Activated CD8-positive, alpha-beta memory T cell treated with anti-CD3 and anti-CD28 coated beads for 4 hours (primary cell): ENCODE measurements at places on chromosomes 2 and 18.

GRCh38 chr18:46560671-46561045, 96.4 kb downstream of the LOXHD1 start:
- no peak for DNase-seq

- no peak for DNase-seq
Measured at GRCh38 chr2:174568425-174568824, 29.2 kb downstream of the WIPF1 start.

DNA sequence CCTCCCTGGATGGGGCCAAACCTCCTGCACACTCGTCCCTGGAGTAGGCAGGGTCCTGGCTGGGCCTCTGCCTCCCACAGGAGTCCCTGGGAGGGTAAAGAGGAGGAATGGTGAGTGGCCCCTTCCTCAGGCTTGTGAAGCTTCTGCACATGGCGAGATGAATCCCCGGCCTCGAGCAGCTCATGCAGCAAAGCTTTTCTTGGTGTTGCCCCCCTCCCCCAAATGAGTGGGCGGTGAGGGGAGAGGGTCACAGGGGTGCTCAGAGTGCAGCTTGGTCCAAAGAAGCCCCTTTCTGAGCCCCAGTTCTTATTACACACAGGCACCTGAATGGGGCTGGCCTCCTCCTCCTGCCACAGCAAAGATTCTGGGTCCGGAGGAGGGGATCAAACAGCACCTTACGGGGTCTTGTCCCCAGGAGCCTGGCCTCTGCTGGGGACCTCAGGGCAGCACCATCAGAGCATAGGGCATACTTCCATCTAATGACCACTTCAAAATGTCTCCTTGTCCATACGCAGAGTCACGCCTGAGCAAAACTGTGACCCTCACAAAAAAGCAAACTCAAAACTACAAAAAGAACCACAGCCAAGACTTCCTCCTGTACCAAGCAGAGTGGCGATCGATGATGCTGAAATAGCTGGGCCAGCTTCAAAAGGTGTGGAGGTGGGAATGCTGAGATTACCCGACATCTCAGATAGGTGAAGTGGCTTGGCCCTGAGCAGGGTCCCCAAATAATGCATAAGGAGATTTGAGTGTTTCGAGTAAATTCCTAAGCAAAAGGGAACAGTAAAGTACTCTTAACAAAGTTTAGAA, 148.4 kb upstream of the TWIST2 start:
- no peak for DNase-seq

DNA sequence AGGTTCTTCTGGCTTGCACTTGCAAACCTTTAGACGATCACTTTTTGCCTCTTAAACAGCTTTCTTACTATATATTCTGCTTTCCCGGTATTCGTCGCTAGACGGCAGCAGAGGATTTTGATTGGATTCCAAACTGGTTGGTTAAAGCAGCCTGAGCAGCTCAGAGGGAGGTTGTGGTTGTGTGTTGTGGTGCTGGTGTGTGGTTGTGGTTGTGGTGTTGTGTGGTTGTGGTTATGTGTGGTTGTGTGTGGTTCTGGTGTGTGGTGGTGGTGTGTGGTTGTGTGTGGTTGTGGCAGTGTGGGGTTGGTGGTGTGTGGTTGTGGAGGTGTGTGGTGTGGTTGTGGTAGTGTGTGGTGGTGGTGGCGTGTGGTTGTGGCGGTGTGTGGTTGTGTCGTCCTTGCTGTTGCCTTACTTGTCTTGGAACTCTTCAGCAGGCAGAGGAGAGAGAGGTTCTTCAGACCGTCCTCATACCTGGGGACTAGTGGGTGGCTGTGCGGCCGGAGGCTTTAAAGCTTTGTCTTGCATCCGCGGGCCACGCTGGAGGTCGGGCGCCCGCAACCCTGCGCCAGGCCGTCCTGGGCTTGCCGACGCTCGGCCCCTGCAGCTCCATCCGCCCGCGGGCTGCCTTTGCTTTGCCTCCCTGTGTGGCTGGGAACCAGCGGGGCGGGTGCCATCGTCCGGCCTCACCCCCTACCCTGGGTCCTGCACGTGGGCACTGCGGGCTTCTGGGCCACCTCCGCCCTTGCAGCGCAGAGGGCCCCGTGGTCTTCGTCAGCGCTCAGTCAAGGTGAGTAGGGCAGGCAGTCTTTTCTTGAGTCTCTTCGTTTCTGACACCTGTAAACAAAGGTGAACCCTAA, 190.8 kb downstream of the ARHGAP28 start:
- no peak for DNase-seq

DNA sequence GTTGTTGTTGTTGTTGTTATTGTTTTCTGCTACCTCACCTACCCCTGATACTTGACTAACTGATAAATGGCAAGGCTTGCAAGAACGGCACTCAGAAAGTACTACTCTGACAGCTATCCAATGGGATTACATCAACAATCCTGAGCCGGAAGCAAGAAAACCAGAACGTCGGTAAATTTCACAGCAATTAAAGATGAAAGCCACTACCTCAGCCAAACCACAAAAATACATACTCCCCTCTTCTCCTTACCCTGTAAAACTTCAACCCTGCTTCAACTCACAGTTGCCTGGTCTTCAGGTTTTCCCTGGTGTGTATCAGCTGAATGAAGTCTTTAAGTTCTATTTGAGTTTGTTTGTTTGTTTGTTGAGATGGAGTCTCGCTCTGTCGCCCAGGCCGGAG, 293.7 kb upstream of the RND3 start:
- no peak for DNase-seq

DNA sequence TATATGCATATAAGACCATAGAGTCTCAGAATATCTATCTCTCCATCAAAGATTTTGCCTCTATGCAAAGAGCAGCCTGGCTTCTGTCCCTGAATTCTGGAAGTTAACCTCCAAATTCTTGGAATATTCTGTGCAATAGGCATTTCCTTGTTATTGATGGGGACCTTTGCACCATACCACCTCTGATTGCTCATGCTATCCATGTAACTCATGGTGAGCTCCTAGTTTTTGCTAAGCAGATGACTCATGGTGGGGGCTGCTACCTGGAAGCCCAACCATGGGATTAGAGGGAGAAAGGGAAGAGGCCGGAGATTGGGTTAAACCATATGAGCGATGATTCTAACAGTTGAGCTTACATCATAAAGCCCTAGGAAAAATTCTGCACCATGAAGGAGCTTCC, 310.2 kb upstream of the FIGN start:
- no peak for DNase-seq

GRCh38 chr18:58362027-58362575, 266.8 kb downstream of the ALPK2 start:
- DNase-seq, result no peak

GRCh38 chr2:217430916-217431576, 571.2 kb upstream of the TNP1 start:
- DNase-seq, result no peak

DNA sequence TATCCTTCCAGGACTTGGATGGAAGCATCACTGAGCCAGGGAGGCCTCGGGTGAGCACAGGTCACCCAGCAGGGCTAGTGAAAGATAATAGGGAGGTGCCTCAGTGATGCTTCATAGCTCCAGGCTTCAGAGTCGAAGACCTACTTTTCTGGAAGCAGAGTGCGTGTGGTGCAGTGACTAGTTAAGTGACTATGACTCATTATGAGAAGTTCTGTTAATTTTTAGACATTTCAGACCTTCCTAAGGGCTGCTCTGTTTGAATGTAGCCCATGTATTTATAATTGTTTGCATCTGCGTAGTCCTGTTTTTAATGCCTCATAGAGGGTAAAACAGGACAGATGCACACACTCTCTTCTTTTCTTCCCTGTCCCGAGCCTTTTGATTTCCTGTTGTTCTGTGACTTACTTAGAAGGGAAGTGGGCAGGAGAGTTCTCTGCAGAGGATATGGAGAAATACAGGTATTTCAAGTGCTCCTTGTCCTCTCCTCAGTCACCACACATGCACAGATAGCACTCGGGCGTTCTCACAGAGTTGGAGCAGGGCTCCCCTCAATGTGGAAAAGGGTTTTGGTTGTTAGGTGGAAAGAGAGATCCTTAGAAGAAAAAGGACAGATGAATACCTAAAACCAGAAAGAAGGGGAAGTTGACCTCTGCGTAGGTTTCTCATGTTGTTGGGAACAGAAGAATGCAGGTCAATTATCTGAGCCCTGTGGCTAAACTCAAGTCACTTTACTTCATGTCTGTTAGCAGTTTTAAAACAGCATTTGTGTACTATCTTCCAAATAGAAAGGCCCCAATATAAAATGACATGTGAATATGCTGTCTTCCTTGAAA, 34.7 kb downstream of the RALB start:
- DNase-seq, result no peak

DNA sequence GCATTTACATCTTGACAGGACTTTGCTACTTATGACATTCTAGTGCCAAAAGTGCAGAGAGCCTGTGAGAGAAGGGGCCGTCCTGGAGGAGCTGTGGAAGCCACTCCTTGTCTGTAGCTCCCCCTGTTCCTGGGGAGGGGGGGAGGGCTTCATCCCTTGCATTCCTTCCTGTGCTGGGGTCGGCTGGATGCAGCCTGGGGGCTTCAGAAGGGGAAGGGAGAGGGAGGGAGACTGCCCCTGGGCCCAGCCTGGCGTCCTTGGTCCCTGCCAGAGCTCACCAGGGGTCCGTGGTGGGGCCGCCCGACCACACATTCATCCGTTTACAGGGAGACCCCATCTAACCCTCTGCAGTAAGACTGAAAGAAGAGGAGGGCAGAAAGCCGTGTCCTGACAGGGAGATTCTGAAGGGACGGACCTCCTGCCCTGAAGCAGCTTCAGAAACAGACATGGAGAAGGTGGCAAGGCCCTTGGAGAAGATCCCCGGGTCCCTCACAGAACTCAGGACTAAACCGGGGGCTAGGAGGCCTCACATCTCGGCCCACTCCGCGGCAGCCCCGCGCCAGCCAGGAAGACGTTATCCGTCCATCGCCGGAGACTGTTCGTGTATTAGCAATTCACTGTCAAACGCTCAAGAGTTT, 258.3 kb upstream of the SALL3 start:
- DNase-seq, result no peak

DNA sequence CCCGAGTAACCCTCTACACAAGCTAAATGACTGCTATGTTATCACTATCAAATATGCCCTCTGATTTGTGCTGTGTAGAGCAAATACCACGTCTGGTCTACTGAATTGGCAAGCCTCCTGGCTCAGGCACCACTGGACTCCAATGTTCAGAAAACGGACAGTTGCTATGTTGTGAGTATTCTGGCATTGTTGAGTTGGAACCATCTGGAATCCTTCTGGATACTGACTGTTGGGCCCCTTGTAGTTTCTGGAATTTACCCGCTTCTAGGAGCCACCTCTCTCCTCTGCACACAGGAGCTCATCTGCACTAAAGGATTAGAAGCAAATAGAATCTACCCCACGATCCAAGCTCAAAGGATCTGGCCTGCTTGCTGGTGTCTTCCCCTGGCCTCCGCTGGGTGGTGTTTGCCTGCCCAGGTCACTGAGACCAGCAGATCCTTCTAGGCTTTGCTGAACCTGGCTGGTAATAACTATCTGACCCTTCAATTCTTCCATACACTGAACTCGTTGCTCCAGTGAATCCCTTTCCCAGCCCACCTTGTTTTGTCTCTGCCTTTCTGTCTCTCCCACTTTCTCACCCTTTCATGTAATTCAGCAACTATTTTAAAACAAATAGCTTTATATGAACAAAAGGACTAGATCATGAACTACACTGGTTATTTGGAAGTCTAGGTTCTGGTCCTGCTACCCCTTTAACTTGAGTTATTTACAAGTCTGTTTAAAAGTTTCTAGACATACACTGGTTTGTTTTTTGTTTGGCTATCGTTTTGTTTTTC, 2.1 kb upstream of the HAAO start:
- no peak for DNase-seq

- no peak for DNase-seq
Measured at GRCh38 chr18:13461936-13462335, 243.4 kb downstream of the LDLRAD4 start.

- DNase-seq, result no peak
Measured at GRCh38 chr18:9260388-9261380, 73.9 kb upstream of the TWSG1 start.

DNA sequence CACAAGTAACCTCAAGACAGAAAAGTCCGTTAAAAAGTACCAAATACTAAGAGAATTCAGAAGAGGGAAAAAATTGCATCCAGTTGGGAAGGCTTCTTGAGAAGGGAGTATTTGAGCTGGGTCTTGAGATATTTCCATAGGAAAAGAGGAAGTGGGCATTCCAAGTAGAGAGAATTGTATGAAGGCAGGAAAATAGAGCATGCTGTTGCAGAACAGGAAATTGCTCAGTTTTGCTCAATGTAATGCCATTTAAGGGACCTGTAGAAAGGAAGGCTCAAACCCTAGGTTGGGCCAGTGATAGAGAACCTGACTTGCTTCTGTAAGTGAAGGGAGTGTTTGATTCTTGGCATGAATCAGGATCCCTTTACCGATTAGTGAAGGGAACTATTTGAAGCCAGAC, 1.0 kb upstream of the ZC3H8 start:
- no peak for DNase-seq

DNA sequence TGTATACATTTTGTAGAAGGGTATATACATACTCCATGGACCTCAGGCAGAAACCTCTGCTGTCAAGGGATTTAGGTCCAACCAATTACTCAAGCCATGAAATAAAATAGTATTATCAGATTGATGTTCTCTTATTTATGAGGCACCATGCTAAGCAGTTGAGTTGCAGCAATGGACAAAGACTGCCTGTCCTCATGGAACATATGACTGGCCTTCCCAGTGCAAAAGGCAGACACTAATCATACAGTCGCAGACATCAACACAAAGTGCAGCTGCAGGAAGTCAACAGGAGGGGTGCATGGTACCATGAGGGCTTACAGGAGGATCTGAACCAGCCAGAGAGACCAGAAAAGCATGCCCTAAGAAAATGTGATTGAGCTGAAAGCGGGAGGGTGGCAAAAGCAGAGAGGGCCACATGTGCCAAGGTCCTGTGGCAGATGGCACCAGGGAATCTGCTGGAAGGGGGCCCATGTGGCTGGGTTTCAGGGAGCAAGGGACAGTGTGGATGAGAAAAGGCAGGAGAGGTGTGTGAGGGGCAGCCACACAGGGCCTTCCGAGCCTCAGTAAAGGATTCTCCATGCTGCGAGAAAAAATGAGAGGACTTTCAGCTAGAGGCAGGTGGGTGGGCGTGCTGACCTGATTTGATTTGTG, 61.4 kb upstream of the RNF152 start:
- DNase-seq, result no peak

GRCh38 chr2:66127656-66128055, 307.3 kb upstream of the MEIS1 start:
- no peak for DNase-seq

DNA sequence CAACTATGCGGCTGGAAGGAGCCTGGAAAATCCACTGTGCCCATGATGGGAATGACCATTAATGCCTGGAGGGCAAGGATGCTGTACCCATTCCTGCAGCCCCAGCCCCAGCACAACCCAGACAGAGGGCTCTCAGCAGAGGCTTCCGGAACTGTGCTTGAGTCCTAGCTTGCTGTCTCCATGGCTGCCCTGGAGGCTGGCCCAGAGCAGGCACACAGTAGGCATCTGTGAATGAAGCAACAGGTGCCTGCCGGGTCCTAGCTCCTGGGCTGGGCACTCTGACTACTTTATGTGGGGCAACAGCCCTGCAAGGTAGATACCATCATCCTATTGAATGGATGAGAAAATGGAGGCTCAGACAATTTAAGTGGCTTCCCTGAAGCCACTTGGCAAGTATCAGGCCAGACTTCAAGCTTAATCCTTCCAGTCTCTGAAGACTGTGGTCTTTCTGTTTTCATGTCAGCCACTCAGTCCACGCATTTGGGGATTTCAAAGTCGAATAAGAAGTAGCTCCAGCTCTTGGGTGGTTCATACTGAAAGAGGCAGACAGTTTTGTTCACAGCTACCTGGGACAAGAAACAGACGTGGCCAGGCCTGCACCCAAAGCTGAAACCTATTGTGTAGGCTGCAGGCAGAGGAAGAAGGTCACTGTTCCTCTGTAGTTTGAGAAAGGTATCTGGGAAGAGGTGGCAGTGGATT, 237.5 kb downstream of the ZBTB7C start:
- DNase-seq, result no peak
